Activated T-cell treated with anti-CD3 and anti-CD28 coated beads, Interleukin-2, amount 50 U/mL, for 1 hour (primary cell): ENCODE measurements at places on chromosomes 2 and 18.

DNA sequence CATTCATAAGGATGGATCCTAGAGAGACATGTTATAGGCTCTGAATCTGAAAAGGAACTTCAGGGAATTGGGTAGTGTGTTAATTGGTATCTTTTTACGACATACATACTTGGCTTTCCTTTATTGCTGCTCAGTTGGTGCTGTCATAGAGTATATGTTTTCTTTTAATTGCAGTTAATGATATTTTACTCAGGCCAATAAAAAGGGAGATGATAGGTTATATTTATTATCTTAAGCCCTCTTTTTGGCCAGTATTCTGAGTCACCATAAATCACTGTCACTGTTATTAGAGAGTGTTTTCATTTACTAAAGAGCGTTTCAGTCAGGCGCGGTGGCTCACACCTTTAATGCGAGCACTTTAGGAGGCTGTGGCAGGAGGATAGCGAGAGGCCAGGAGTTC is 47.6 kb downstream of the RALBP1 start:
- DNase-seq, result no peak

GRCh38 chr18:64379662-64380061 is 230.8 kb upstream of the LINC00305 start:
- no peak for DNase-seq

GRCh38 chr18:50092245-50092805 is 102.6 kb downstream of the MYO5B start:
- no peak for DNase-seq

GRCh38 chr18:77811503-77811902 is 561.9 kb downstream of the GALR1 start:
- DNase-seq, result no peak

DNA sequence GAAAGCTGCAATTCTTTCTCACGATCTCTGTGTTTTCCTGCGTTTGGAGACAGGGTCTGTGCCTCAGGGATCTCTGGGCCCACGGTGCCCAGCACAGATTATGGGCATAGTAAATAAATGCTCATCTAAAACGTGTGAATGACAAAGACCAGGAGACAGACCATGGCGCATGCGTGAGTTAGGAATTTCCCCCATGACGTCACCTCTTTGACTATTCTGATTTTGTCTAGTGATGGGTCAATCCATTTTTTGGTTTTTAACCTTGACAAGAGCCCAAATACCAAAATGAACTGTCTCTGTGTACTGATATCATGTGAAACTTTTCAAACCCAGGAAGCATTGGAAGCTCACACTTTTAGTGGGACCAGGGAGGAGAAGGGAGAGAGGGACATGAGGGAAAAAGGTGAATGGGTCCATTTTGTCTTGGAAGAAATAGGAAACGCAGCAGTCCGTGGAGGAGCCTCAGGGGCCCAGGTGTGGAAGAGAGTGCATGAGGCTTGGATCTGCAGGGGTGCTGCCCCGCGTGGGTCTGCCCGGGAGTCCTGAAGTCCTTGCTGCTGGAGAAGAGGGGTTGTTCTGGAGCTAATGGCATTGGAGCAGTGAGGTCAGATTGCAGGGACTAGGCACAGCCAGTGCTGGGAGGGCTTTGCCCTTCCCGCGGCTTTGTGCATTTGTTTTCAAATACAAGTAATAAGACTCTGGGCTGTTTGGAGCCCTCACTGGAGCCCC is 172.2 kb downstream of the ASB1 start:
- DNase-seq, result no peak

DNA sequence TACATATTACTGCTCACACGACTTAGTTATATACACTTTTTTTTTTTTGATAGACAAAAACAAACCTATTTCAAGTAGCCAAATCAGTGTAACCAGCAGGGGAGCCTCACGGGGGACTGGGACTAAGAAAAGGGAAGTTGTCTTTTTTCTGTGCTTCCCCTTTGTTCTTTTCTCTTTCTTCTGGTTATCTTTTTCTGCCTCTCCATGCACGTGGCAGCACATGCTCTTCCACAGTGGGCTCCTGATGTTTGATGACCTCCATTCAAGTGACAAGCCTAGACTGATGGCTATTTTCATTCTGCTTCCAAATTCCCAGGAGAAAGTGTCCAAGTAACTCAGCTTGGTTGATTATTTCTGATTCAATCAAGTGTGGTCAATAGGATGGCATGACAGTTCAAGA is 98.2 kb upstream of the STK39 start:
- no peak for DNase-seq

DNA sequence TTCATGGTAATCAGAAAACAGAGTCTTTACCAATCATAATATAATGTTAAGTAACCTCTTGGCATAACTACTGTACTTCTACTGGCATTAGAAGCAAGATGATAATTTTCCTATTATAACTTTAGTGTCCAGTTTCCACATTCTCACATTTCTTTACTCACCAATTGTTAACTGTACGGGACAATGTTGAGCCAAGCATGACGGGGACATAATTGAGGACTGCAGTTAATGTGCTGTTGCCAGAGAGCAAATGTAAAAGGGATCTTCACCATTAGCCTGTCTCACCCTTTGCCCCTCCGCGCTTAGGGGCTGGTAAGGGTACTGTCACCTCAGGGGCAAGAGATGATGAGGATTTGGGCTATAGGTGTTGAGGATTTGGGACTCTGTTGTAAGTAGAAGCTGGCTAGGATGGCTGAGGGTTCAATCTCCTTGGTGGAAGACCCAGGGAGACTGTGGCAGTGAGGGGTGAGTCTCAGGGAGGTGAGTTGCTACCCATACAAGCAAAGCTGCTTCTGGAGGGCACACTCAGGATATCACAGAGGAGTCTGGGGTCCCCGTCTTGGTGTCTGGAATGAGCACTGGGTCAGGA is 54.4 kb upstream of the IL1RL1 start:
- DNase-seq, result no peak

GRCh38 chr2:232891621-232892071 is 21.6 kb downstream of the SNORC start:
- DNase-seq, result no peak

DNA sequence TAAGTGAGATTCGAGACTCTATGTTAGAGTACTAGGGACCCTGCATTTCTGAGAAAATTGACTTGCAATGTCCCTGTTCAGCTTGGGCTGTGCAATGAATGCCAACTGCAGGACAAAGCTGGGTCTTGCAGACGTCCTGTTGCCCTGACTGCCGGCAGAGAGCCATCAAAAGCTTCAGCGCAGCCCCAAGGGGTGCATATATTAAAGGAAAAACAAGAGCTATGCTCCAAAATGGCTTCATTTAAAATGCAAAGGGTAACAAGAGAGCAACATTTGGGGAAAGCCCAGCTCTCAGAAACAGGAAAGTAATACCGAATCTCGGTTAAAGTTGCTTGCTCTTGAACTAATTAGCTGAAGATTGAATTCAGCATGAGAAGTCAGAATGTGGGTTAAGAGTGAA is 110.9 kb upstream of the PNPT1 start:
- DNase-seq, result no peak

GRCh38 chr2:207230261-207231105 is 64.7 kb upstream of the KLF7 start:
- no peak for DNase-seq

- DNase-seq, result no peak
Observed at GRCh38 chr2:187774551-187775071, 220.4 kb upstream of the TFPI start.

DNA sequence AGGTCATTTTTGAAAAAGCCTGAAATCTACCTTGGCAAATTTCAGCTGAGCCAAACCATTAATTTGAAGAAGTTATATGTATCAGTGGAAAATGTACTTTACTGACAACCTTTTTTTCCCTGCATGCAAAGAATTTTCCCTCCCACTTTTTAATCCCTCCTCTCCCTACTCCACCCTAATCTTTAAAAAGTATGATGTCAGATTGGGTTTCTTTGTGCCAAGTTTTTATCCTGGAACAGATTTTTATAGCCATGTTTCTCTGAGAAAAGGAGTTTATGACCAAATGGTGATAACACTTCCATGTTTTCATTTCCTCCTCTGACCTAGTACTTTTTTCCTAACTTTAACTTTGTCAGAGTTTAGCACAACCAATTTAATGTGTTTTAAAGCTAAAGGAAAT is 250.3 kb upstream of the FOSL2 start:
- DNase-seq, result no peak

DNA sequence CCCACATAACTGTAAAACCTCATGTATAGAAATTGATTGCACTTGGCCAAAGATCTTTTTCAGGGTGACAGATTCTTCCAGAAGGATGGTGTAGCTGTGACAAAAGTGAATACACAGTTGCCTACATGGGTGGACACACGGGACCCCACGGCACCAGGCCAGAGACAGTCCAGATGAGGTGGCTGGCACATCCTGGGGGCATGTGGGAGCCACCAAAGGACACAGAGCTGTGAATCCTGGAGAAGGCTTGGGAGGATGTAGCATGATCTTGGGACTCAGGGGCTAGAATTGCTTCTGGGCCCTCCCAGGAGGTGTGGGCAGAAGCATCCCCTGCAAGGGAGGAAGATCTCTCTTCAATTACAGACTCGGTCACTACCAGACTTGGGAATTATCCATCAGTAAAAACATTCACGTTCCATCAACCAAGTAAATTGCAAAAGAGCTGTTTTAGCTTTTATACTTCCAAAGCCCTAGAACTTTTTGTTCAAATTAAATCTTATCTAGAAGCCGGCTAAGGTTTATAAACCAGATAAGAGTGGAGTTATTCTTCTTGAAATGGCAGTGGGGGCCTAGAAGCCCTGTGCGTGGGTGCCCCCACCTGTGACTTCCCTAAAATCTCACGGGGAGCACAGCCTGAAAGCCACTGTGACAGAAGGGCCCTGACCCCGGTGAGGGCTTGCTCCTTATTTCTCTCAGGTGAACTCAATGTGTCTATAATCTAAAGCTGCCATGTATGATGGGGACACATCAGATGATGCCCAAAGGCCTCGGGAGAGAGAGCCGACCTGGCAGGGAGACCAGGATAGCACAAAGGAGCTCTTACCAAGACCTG is 81.7 kb downstream of the SEPTIN10 start:
- DNase-seq, result no peak

DNA sequence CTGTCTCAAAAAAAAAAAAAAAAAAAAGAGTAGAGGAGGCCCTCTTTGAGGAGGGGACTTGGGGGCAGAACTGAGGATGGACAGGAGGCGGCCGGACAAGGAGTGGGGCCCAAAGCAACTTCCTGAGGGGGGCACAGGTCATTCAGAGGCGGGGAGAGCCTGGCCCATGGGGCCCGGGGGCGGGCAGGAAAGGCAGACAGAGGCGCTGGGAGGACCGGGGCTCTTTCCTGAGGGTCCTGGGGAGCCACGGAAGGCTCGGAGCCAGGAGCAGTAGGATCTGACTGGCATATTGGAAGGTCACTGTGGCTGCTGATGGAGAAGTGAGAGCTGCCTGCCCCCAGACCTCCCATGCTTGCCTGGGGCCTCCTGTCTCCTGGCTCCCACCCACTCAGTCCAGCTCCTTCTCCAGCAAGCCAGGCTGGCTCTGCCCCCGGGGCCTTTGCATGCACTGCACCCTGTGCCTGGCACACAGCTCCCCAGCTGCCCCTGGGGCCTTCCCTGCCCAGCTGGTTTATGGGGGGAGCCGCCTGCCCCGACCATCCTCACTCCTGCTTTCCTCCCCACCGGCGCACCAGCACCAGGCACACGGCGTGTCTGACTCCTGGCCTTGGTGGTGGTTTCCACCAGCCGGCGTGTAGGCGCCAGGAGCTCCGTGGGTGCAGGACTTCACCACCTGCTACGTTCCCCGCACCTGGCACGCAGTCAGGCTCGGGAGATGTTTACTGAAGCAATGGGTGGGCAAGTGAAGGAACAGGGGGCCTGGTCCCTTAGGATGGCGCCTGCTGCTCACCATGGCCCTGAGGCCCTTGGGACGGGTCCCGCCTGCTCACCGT is 5.6 kb downstream of the ESPNL start:
- peak; percentile 5 for DNase-seq

- no peak for DNase-seq
Observed at GRCh38 chr2:187360286-187360685, 87.8 kb downstream of the CALCRL start.

- no peak for DNase-seq
Observed at GRCh38 chr2:241226723-241227572, 38.5 kb downstream of the ANO7 start.

GRCh38 chr2:207896525-207897285 is 127.0 kb upstream of the FZD5 start:
- DNase-seq, result no peak

- DNase-seq, result no peak
Observed at GRCh38 chr2:80086831-80087230, 217.7 kb downstream of the LRRTM1 start.

- DNase-seq, result no peak
Observed at GRCh38 chr2:156437272-156437930, 1.2 kb downstream of the GPD2 start.

GRCh38 chr2:225164401-225165050 is 122.3 kb upstream of the DOCK10 start:
- no peak for DNase-seq

DNA sequence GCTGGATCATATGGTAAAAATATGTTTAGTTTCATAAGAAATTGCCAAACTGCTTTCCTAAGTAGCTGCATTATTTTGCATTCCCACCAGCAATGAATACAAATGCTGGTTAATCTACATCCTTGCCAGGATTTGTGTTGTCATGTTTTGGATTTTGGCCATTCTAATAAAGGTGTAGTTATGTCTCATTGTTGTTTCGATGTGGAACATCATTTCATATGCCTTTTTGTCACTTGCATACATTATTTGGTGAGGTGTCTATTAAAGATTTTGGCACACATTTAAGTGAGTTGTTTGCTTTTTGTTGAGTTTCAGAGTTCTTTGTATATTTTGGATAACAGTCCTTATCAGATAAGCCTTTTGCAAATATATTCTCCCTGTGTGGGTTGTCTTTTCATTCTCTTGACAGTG is 299.2 kb upstream of the TFPI start:
- no peak for DNase-seq

- DNase-seq, result no peak
Observed at GRCh38 chr2:190214426-190215194, 105.0 kb downstream of the HIBCH start.

- DNase-seq, result no peak
Observed at GRCh38 chr2:120670371-120670770, 65.3 kb upstream of the GLI2 start.

DNA sequence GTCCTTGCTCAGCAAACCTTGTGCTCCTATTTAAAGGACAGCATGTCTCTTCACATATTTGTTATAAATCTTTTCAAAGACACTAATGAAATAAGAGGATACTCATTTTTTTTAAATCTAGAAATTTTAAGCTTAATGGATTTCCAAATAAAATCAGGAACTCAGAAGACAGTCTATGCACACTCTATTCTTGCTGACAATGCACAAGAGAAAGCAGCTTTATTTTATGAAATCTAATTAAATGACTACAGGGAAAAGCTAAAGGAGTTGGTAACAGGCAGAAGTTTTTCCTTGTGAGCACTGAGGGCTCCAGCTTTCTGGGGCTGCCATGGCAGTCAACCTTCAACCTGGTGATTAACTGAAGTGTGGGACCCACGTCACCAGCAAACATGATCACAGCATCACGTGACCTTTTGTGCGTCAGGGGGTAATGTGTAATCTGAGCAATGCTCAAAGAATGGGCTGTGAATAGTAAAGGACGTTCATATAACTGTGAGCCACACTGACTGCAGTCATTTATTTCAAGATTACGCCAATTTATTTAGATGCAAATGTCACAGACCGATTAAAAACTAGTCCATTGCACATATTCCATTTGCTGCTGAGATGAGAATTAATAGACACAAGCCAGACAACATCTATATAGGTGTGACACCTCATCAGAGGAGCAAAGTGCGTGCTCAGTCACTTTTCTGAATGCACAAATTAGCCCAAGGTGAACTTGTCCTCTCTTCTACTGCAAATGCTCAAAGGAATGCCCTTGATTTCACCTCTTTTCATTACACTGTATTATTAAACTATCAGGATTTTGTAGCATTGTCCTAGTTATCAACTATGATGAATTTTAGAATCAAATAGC is 11.6 kb upstream of the DNER start:
- no peak for DNase-seq
